Stimulated activated CD8-positive, alpha-beta memory T cell treated with anti-CD3 and anti-CD28 coated beads, Interleukin-2, amount 100 ng/mL, for 1 hour (primary cell): ENCODE measurements at places on chromosomes 7 and 10.

GRCh38 chr7:152516216-152516615 is 80.4 kb upstream of the KMT2C start:
- DNase-seq = no peak

DNA sequence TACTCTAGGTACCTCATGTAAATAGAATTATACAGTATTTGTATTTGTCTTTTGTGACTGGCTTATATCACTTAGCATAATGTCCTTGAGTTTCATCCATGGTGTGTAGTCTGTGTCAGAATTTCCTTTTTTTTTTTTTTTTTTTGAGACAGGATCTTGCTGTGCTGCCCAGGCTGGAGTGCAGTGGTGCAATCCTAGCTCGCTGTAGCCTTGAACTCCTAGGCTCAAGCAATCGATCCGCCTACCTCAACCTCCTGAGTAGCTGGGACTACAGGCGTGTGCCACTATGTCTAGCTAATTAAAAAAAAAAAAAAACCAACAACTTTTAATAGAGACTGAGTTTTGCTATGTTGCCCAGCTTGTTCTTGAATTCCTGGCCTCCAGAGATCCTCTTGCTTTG is 89.8 kb upstream of the PODXL start:
- DNase-seq = no peak

DNA sequence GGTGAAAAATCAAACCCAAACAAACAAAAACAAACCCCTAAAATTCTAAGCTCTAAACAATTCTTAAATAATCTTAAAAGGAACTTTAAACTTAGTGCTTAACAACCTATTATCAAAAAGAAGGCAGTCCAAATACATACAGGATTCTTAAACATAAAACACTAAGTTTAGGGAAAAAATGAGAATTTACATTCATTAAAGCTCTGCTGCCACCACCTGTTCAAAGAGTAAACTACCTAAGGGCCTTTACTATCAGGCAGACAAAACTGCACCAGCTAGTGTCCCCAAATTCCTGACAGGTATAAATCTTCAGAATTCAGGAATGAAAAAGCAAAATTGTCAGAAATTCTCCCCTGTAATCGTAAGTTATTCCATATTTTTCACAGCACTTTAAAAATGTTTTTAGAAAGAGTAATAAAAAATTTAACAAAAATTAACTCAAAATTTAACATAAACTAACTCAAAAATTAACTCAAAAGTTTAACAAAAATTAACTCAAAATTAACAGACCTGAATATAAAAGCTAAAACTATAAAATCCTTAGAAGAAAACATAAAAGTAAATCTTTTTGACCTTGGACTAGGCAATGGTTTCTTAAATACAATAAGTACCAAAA is 55.1 kb downstream of the PDZD8 start:
- no peak for DNase-seq

DNA sequence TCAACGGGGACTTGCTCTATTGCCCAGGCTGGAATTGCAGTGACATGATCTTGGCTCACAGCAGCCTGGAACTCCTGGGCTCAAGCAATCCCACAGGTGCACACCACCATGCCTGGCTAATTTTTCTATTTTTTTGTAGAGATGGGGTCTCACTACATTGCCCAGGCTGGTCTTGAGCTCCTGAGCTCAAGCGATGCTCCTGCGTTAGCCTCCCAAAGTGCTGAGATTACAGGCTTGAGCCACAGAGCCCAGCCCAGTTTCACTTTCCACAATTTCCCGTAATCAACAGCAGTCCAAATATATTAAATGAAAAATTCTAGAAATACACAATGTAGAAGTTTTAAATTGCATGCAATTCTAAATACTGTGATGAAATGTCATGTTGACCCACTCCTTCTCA is 24.0 kb downstream of the SEPTIN14 start:
- DNase-seq = no peak

DNA sequence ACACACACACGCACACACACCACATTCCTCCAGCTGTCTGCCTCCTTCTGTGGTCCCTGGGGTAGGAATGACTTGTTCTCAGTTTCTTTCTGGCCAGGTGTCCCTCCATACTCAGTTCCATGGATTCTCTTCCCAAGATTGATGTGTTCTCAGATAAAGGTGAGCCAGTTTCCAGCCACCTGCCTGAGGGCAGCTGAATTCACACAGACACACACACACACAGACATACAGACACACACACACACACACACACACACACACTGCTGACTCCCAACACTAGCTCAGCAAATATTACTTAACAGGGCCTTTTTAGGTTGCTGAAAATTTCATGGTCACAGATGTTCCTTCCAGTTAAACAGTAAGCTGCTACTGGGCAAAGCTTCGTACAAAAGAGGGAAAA is 45.4 kb upstream of the GDF10 start:
- DNase-seq = no peak

- DNase-seq = no peak
These were observed 18.6 kb downstream of the RABGEF1 start for GRCh38 chr7:66758950-66759628.

DNA sequence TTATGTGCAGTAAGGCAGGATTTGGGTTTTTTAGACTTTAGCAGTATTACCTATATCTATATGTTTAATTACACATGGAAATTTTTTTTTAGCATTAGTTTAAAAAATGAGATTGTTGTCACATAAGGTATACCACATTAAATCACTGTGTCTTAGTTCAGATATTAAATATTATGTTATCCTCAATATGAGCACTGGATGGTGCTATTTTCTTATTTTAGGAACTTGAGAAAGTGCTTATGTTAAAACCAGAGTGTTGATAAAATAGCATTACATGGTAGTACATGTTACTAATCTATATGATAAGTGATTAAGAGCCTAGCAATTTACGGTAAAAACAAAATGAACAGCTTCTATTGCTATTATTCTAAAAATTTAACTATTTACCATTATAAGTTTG is 28.8 kb downstream of the MIOS start:
- no peak for DNase-seq

- no peak for DNase-seq
These were observed 30.7 kb downstream of the NKX6-2 start for GRCh38 chr10:132755166-132755711.

- no peak for DNase-seq
These were observed 11.1 kb upstream of the DNMBP start for GRCh38 chr10:100020886-100021253.

- peak; percentile 31 for DNase-seq
These were observed 56.2 kb upstream of the TM9SF3 start for GRCh38 chr10:96642973-96643372.

DNA sequence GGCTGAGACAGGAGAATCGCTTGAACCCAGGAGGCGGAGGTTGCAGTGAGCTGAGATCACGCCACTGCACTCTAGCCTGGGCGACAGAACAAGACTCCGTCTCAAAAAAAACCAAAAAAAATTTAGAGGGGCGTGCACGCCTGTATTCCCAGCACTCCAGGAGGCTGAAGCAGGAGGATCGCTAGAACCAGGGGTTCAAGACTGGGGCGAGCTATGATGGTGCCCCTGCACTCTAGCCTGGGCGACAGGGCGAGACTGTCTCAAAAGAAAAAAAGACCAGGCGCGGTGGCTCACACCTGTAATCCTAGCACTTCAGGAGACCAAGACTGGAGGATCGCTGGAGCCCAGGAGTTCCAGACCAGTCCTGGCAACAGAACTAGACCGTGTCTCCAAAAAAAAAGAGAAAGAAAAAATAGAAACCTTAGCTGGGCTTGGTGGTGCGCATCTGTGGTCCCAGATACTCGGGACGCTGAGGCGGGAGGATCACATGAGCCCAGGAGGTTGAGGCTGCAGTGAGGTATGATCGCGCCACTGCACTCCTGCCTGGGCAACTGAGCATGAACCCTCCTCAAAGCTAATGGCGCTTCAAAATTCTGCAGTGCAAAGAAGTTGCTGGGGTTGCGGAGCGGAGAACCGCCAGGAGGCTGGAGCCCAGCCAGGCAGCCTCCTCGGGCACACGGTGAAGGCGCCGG is 382 bp upstream of the MBLAC1 start:
- peak; percentile 31 for DNase-seq

DNA sequence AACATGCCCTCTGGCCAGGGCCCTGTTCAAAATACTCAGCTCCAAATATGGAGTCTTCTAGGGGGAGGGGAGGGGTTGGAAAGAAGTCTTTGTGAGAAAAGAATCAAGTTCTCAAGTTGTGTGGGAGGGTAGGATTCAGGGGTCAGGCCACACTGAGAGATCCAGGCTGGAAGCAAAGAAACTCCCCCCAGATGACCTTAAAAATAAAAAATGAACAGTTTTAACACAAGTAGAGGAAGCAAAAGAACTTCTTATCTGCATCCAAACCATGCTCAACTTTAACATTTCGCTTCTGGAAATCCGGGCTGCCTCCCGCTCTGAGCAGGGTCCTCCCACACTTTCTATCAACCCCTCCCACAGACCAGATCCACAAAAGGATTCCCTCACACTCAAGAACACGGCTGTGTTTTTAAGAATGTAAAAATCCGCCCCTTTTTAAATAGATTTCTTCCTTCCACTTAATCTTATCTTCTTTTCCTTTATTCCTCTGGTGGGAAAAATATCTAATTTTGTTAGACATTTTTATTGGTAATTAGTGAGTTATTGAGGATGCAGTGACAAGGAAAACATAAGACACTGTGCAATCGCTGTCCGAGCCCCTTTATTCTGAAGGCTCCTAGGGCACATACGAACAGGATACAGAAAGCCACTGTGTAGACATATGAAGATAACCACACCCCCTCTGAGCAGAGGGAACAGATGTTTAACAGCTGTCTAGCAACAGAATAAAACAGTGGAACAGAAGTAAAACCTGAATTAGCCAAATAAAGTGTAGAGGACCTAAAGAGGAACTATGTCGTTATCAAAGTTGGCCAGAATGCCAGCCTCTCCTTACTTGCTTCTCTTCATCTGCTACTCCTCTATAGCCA is 43.8 kb downstream of the CYTH3 start:
- DNase-seq = no peak

- DNase-seq = no peak
These were observed 3.4 kb upstream of the SMARCD3 start for GRCh38 chr7:151251689-151252560.

DNA sequence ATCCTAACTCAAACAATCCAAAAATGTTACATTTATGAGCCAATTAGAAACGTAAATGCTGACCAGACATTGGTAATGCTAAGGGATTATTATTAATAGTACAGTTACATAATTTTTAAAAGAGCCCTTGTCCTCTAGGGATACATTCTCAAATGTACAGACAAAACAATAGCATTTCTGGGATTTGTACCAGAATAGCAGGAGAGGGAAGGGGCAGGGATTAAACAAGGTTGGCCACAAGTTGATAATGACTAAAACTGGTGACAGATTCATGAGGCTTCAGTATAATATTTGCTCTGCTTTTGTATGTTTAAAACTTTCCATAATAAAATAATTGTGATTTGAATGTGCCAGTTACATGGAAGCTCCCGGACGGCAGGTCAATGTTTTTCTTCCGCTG is 27.0 kb downstream of the HSPA12A start:
- DNase-seq = no peak

DNA sequence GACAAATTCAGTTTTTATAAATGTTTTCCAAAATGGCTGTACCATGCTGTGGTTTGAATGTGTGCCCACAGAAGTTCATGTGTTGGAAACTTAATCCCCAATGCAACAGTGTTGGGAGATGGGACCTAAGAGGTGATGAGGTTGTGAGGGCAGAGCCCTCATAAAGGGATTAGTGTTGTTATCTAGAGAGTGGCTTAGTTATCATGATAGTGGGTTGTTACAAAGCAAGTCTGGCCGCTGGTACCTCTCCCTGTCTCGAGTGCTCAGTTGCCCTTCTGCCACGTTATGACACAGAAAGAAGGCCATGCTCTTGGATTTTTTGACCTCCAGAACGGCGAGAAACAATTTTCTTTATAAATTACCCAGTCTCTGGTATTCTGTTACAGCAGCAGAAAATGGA is 119.0 kb downstream of the BTAF1 start:
- no peak for DNase-seq

DNA sequence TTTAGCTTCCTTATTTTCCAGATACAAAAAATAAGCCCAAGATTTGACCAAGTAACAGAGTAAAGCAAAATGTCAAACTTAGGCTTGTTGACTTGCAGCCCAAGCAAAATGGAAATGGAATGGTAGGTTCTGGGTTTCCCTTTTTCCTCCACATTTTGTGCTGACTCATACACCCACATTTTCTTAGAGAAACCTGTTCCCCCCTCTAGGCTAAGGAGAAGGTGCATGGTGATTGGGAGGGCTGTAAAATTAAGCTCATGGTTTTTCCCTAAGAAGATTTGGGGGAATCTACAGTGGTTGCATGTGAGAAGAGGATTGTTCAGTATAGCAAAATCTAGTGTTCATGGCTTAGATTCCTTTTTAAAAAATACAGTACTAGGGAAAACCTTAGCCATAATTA is 127.4 kb downstream of the ARL4A start:
- no peak for DNase-seq

DNA sequence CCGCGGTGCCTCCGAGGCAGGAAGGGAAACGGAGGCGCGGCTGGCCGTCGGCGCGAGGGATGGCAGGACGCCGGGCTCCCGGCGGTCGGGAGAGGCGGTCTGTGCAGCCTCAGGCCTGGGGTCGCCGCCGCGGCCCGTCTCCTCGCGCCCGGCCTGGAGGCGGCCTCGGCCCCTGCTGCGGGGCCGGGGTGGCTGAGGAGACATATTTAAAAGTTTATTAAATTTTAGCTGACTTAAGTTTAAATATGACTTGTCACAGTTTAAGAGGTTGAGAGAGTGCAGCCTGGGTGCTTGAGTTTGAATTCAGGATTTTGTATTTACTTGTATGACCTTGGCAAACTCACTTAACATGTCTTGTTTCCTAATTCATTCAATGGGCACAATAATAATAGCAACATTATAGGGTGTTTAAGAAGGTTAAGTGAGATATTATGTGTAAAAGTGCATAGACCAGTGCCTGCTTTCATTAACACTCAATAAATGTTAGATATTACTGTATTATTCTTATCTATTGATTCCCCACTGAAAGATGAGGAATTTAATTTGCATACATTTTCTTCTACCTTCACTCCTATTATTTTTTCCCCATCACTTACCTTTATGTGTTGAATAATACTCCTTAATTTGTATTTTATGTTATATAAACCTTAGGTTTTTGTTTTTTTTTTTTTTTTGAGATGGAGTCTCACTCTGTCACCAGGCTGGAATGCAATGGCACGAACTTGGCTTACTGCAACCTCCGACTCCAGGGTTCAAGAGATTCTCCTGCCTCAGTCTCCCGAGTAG is 718 bp downstream of the DYNC2I1 start:
- no peak for DNase-seq
